ENCODE measurements at places on chromosomes 5 and 9. TPM values are rescaled to one million over a fixed set of nuclear protein-coding genes. Genes with fewer than 3 reads are reported as not detected.

URM1 gene
- total RNA-seq, result 62.8 TPM

MSX2 gene
- total RNA-seq, result not detected

ELOVL7 gene
- total RNA-seq, result 0.71 TPM

BSPRY gene
- total RNA-seq, result 7.3 TPM

DAB2 gene
- total RNA-seq, result not detected

KCNMB1 gene
- not detected for total RNA-seq

CLK4 gene
- 29.5 TPM for total RNA-seq

DELE1 gene
- total RNA-seq, result 80.7 TPM

GNG10 gene
- 23.8 TPM for total RNA-seq

LRRC70 gene
- 1.2 TPM for total RNA-seq

FGF18 gene
- not detected for total RNA-seq

DPYSL3 gene
- not detected for total RNA-seq

GLRA1 gene
- not detected for total RNA-seq
